ENCODE measurements at places on chromosomes 16 and 17. TPM values are rescaled to one million over a fixed set of nuclear protein-coding genes. Genes with fewer than 3 reads are reported as not detected.

- DNase-seq = no peak
Observed at GRCh38 chr16:89315791-89316581, 98.5 kb downstream of the ZNF778 start.

DNA sequence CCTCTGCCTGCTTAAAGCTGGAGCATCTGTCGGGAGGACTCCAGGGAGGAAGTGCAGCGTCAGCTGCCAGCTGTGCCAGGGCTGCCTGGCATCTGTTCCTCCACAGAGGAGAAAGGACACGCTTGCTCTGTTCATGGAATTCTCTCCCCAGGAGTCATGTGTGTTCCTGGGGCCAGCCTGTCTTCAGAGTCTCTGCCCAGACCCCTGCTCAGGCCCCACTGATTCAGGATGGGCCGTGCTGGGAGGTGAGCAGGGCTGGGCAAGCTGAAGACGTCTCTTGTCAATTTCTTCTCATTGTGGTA lies 24.2 kb downstream of the CRISPLD2 start:
- DNase-seq = no peak

- no peak for DNase-seq
Observed at GRCh38 chr17:82331345-82331939, 2.1 kb downstream of the SECTM1 start.

DNA sequence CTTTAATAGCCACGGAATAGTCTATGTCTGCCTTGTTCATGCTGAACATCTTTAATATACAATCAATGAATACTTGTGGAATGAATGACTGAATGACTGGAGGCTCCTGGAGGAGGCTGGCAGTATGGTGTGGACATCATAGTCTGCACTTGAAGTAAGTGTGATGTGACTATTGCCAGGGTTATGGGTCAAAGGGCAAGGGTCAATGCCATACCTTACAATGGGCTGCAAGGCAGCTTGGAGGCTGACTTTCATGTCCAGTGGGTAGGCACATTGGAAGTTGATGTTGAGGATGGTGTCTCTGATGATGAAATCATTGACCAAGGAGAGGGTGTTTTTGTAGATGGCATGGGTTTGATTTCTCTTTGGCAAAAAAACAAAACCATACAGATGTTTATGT lies 7.9 kb downstream of the GP2 start:
- no peak for DNase-seq

DNA sequence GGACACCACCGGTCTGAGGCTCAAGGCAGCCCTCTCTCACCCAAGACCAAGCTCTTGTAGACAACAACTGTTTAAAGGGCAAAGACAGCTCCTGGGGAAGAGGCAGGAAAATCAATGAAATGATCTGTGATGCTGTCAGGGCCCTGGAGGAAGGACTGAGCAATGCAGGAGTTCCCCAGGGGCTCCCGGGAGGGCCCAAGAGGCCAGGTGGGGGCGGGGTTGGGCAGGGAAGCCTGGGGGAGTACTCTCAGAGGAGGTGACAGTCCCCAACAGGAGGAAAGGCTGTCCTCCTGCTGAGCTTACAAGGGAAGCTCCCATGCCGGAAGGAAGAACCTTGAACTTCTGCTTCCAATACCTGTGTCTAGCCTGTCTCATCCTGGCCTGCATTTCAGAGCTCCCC lies 8.3 kb upstream of the NOS2 start:
- peak; percentile 56 for DNase-seq

DNA sequence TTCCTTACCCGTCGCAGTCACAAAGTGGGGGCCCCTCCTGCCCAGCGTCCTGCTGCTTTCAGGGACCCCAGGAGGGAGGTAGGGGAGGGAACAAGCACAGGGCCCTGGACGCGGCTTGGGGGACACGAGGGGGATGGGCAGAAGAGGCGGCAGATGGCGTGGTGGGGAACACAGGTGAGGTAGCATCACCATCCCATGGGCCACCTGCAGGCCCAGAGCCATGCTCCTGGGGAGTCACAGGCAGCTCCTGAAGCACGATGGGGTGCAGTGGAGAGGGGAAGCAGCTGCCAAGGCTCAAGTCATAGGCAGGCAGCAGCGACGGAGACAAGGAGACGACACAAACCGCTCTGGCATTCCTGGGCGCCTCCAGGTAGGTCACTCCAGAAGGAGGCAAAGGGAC lies 10.8 kb downstream of the UNKL start:
- DNase-seq = no peak

DNA sequence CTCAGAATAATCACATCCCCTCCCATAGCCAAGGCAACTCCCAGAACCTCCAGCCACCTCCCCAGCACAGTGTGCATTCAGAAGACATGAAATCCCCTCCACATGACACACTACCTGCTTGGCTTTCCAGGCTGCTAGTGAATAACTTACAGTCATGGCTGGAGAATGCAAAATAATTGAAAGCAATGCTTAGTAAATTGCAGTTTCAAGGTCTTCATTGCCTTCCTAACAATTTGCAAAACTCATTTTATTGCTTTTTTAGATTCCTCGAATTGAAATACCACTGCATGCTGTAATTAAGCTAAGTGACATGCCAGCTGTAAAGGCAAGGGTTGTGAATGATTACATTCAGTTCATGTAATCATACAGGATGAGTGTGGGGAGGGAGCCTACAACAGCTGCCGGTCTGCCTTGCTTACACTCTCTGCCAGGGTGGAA lies 29.0 kb upstream of the HOXB13 start:
- DNase-seq = no peak

GRCh38 chr17:64343833-64344637 lies 46.6 kb downstream of the PECAM1 start:
- peak; percentile 66 for DNase-seq

DNA sequence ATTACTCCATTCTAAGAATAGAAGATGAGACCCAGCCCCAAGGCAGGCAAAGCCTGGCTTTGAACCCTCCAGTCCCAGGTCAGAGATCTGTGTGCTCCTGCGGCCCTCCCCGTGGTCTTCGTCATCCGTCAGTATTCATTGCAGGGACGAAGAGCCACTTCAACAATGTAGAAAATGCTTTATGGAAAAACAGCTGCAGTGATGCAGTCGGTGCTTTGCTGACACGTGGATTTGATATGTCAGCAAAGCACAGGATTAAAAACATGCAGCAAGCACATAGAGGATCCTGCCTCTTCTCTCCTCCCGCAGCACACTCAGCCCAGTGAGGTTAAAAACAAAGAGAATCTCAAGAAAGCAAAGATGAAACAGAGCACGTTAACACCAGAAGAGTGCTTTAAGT lies 117.1 kb upstream of the AXIN2 start:
- no peak for DNase-seq

DNA sequence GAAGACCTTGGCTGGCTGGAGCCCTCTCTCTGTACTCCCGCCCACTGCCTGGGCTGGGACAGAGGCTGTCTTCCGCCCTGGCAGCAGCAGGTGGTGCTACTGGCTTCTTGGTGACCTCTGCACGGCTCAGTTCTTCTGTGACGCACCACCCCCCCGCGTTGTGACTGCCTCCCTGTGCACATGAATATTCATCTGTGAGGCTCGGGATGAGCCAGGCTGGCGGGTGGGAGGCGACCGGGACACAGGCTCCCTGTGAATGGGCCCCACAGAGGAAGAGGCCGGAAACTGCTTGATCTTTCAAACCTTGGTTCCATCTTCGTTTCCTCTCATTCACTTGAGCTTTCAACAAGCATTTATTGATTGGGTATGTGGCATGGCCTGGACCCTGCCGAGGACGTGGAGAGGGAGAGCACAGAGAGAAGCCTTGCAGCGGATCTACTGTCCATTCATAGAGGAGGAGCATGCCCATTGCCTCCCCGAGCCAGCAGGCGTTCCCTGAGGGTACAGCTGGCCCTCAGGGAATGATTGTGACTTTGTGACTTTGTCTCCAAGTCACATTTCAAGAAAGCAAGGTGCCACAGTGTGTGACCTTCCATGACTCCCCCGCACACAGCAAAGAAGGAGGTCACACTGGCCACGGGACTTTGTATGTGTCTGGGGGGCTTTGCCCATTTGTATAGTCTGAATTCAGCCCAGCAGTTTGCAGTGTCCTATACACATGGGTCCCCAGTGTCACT lies 45.0 kb downstream of the B9D1 start:
- DNase-seq = no peak

The SMPD3 gene
- total RNA-seq = 43.9 TPM

The ALOX12B gene
- 132 TPM for total RNA-seq

The KIF2B gene
- not detected for total RNA-seq

The MRPL27 gene
- 54.1 TPM for total RNA-seq
